ENCODE measurements at places on chromosomes 1 and 21.

- DNase-seq: no peak
These were observed 129.3 kb downstream of the CACHD1 start for GRCh38 chr1:64599242-64599641.

GRCh38 chr1:81682490-81682889, 118.2 kb upstream of the ADGRL2 start:
- no peak for DNase-seq

DNA sequence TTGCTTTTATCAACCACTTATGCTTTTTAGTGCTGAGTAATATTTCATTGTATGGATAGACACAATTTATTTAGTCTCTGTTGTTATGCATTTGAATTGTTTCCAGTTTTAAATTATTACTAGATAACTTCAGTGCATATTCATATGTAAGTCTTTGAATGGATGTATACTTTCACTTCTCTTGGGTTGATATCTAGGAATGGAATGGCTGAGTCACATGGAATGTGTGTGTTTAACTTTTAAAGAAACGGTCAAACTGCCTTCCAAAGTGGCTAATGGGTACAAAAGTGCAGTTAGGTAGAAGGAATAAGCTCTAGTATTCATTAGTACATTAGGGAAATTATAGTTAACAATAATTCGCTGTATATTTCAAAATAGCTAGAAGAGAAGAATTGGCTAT, 82.4 kb downstream of the NPHS2 start:
- DNase-seq: no peak

- no peak for DNase-seq
These were observed 73.7 kb upstream of the MARK1 start for GRCh38 chr1:220454155-220454777.

DNA sequence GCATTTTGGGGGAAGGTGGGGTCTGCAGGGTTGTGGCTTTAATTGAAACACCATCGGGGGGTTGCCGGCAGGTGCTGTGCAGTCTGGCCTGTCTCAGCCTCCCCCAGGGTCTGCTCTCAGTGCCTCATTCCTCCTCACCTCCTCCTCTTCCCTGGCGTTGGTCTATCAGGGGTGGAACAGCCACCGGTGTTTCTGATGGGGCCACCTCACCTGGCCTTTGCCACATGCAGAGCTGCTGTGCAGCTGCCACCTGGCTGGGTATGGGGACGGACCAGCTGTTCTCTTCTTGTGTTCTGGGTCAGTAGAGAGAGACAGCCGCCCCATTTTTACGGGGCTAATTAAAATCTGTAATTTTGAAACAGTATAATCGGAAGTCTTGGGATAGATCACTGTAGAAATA, 53.9 kb downstream of the SPSB1 start:
- DNase-seq: no peak

DNA sequence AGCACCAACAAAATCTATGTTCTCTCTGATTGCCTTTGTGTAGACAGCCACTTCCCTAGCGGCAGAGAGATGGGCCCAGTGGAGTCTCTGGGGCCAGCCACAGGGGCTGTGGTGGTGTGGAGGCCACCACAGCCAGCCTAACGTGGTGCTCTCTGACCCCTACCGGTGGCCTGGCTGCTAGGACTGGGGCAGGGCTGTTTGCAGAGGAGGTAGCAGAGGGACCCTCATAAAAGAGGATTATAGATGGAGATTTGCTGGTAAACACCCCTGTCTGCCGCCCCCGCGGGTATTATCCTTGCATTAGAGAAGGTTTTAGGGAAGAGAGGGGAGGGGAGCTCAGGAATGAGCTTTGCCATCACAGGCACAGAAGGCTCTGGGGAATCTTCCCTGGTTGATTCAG, 310.3 kb upstream of the VAMP3 start:
- no peak for DNase-seq

DNA sequence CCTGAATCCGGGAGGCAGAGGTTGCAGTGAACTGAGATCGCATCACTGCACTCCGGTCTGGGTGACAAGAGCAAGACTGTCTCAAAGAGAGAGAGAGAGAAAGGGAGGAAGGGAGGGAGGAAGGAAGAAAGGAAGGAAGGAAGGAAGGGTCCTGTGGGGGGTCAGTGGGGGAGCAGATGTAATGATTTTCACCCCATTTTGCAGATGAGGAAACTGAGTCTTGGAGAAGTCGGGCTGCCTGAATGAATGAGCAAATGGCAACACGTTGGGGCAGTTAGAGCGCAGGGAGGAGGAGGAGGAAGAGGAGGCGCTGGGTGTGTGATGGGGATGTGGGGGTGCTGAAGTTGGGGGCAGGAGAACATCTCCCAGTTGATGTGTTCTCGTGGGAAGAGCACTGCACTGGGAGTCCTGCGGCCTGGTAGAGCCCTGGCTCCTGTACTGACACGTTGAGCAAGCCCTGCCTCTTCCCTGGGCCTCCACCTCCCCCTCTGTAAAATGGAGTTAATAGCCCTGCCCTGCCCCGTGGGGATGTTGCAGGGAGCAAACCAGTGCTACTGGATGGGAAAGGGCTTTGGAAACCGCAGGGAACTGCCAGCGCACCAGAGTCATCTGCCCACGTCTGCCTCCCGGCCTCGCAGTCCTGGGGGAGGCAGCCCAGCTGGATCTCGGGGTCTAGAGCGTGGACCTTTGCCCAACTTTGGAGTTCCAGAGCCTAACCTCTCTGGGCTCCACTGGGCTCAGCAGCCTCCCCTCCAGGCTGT, 103.2 kb upstream of the CASZ1 start:
- no peak for DNase-seq

DNA sequence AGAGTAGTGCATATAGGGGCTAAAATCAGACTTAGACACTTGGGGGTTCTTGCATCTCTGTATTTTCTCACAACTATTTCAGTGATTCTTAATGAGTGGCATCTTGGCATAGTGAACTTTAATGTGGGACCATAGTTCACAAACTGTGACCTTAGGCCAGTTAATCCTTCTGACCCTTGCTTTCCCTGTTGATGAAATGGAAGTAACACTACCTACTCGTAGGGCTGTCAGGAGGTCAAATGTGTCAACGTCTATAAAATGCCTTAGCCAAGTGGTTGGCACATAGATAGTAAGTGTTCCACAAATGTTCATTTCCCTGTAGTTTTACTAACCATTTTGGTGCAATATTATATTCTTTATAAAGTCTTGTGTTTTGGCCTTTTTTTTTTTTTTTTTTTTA, 49.4 kb downstream of the DYRK1A start:
- DNase-seq: no peak

GRCh38 chr1:92543131-92544055, 56.7 kb upstream of the GFI1 start:
- DNase-seq: no peak

GRCh38 chr1:25994402-25995150, 3.3 kb downstream of the PAFAH2 start:
- no peak for DNase-seq

GRCh38 chr1:184407816-184408510, 21.1 kb downstream of the C1orf21 start:
- no peak for DNase-seq

DNA sequence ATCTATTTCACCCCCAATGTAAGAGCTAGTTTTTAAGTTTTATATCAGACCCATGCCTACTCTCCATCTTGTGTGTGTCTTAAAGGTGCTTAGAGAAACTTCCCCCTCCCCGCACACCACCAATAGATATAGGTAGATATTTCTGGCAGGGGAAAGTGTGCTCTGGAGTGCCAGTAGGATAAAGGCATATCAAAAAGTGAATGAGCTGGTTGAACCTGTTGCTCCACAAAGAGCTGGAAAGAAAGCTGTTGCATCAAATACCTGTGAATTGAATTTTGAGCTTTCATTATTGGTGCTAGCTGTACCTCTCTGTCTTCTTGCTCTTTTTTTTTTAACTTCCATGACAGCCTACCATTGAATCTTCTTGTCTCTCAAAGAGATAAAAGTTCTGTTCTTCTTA, 32.8 kb downstream of the ARID1A start:
- DNase-seq: no peak

DNA sequence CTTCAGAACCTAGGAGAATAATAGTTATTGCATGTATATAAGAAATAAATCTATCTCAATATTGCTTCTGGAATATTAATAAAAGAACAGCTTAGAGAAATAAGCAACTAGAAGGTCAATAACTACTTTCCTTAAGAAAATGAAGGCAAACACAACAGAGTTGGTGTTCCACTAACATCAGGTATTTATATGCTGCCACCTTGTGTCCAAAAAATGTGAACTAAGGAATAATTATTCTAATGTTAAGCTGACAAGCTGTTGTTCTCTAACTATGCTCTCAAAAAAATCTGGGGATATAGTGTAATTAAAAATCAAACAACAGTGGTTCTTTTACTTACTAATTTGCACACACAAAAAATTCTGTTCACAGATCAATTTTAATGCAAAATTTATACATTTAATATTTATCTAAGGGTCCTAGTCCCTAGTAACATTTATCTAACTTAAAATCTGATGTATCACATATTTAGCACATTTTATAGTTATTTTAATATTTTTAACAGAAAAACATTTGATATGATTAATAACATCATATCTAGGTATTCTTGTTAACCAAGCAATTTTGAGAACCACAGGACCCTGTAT, 39.6 kb downstream of the UCHL5 start:
- no peak for DNase-seq

DNA sequence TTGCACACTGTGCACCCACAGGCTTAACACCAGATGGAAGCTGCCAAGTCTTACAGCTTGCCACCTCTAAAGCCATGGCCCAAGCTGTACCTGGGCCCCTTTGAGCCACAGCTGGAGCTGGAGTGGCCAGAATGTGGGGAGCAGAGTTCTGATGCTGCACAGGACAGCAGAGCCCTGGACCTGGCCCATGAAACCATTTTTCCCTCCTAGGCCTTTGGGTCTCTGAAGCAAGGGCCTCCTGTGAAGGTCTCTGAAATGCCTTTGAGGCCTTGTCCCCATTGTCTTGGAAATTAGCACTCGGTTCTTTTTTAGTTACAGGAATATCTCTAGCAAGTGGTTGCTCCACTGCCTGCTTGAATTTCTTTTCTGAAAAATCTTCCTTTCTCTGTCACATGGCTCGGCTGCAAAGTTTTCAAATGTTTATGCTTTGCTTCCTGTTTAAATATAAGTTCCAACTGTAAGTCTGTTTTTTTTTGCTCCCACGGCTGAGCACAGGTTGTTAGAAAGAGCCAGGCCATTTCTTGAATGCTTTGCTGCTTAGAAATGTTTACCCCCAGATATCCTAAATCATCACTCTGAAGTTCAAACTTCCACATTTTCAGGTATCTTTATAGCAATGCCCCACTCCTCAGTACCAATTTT, 156.8 kb upstream of the GORAB start:
- no peak for DNase-seq

- no peak for DNase-seq
These were observed 531 bp downstream of the TSPEAR start for GRCh38 chr21:44710756-44711326.

DNA sequence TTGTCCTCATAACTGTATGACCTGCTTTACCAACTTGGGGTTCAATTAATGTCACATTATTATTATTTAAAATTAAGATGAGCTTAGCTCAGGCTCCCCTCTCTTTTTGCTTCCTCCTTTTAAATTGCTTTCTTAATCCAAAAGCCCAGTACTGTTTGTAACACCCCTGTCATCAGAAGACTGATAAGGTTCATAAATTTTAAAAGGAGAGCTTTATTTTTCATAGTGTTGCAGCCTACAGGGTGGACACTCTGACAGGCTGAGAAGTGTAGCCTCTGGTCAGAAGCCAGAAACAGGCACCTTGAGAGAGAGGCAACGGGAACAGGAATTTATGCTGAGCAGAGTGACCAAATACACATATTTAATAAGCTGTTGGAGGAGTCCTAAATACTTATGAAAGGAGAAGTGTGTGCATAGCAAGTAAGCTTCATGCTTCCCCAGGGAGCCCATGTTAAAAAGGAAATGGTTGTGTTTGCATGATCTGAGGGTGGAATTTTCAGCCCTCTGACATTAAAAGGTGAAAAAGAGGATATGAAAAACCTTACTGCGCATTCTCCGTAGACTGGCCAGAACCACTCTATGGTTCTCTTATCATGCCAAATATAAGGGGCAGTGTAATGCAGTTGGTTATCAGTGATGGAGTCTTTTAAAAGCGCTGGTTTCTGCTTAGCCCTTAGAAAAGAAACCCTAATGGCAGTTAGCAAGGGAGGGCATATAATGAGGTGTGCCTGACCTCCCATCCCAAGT, 30.5 kb upstream of the FGGY start:
- DNase-seq: no peak

DNA sequence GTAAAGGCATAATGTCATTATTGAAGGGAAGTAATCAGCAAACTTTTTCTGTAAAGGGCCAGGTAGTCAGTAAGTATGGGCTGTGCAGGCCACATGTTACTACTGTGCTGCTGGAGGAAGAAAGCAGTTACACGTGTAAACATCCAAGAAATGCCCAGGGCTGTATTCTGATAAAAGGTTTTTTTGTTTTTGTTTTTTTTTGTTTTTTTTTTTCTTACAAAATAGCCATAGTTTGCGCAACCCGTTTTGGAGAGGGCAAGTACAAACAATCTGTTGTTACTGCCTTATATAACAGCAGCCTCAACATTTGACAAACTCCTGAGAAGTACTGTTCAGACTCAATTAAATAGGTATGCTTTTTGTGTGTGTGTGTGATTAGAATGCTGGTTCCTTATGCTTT, 26.7 kb upstream of the MTMR11 start:
- DNase-seq: no peak

DNA sequence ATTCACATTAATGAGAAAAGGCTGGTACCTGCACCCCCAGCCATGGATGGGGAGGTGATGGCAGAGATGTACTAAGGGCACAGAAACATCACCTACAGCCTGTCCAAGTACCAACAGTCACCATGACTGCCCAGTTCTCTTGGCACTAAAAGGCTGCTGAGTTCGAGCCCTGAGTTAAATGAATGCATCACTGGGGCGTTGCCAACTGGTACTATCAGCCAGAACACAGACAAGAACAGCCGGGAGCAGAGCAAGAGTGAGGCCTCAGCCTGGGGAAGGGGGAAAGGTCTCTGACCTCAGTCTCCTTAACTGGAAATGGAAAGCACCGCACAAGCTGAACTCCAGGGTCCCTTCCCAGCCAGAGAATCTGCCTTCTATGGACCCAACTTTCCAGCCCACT, 60.5 kb downstream of the GLIS1 start:
- DNase-seq: no peak

DNA sequence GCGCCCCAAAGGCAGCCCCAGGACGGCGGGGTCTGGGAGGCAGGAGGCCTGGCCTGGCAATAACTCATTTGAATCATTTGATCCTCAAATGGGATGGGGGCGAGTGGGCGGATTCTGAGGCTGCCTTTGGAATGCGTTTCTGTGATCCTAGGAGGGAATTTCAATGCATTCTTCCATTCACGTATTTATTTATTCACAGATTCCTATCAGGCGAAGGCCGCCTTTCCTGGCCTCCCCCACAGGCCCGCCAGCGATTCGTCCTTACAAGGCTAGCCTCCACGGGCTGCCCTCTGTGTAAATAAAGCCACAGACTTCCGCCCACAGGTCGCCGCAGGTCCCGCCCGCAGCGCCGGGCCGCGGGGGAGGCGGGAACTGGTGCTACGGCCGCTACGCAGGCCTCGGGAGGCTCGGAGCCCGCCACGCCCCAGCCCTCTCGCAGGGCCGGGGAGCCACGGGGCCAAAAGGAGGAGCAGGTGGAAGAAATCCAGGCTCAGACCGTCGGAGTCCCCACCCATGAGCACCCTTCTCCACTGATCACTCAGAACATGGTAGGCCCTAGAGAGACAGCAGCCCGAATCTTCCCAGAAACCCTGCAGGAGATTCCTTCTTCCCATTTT, 31.3 kb upstream of the JUN start:
- no peak for DNase-seq

Measured in activated naive CD4-positive, alpha-beta T cell (primary cell).